Kidney tubule cell (primary cell): ENCODE measurements at places on chromosomes 1 and 21.

- DNase-seq = no peak
Measured at GRCh38 chr1:19416921-19417470, 68.3 kb downstream of the CAPZB start.

DNA sequence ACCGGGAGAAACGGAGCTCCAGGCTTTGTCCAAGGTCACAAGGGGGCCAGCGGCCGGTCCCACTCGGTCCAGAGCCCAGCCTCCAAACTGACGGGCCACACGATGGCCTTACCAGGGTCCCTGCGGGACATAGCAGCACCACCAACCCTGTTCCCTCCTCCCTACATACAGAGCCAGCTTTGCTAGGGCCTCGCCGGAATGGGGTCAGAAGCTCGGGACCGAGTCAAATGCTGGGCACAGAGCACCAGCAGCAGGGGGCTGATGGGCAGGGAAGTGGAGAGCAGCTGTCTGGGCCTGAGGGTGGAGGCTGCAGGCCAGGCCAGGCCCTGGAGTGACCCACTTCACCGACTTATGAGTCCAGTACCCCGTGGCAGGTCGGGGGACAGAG is 14.9 kb upstream of the TTC39A start:
- no peak for DNase-seq

- DNase-seq = no peak
Measured at GRCh38 chr1:204463125-204464060, 31.2 kb downstream of the PIK3C2B start.

GRCh38 chr21:42027822-42028765 is 17.9 kb upstream of the ZBTB21 start:
- DNase-seq = no peak

- DNase-seq = no peak
Measured at GRCh38 chr1:33232716-33233115, 23.6 kb upstream of the ZNF362 start.

DNA sequence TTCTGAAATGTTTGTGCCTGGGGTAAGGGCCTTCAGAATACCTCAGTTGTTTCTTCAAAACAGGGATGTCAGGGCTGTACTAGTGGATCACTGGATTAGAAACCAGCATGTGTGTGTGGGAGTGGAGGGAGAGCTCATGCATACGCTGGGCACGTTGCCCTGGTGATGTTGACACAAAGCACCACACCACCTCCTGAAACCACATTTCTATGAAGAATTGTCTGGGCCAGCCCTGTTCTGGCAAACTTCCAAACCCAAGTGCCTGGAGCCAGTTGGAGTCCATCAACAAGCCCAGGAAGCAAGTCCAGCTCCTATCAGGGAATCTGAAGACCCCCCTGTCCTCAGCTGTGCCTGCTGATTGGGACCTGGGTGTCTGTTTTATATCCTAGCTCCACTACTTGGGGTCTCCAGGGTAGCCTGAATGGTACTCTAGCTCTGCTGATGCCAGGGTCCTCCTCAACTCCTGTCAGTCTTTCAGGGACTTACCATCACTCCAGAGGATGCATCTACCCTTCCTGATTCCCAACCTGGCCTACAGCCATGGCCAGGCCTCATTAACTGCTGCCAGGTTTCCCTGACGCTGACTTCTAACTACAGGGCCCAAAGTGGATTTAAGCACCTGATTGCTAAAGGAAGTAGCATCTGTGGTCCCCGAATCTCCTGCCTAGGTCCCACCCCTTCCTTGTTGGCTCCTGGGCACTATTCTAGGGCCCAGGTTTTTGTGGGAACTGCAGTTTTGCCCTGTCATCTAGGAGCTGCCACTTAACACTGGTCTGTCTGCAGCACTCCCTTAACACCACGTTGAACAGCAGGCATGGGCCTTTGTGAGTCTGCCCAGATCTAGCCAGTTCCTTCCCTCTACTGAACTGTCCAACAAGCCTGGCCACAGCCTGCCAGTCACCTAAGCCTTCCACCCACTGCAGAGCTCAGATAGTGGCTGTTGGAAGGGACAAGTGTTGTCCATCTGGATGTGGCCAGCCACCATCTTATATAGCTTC is 45.5 kb downstream of the LPAR3 start:
- peak; percentile 96 for DNase-seq
